ENCODE measurements at places on chromosomes 2 and 18. TPM values are rescaled to one million over a fixed set of nuclear protein-coding genes. Genes with fewer than 3 reads are reported as not detected.

The ATP5MC3 gene
- 142 TPM for total RNA-seq

The SP5 gene
- 0.69 TPM for total RNA-seq

The ABCG5 gene
- total RNA-seq: not detected

The SOX11 gene
- under 0.01 TPM for total RNA-seq

The ATP9B gene
- total RNA-seq: 24.1 TPM

DNA sequence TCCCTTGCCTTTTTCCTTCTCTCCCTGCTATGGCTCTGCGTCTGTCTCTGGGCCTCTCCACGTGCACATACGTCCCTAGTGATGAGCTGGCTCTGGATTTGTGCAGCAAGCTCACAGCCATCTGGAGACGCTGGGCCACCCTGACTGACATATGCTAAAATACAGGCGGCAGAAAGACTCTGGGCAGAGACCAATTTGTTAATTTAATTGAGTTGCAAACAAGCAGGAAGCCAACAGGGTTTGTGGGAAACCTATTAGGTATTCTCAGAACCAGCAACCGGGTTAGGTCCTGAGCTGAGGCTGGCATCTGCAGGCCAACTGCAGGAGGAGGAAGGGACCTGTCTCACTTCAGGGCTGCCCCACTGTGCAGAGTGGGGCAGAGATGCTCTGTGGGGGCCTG lies 53.5 kb upstream of the SMAD2 start:
- DNase-seq: no peak

- no peak for DNase-seq
Observed at GRCh38 chr2:177675350-177675821, 282.8 kb downstream of the AGPS start.

DNA sequence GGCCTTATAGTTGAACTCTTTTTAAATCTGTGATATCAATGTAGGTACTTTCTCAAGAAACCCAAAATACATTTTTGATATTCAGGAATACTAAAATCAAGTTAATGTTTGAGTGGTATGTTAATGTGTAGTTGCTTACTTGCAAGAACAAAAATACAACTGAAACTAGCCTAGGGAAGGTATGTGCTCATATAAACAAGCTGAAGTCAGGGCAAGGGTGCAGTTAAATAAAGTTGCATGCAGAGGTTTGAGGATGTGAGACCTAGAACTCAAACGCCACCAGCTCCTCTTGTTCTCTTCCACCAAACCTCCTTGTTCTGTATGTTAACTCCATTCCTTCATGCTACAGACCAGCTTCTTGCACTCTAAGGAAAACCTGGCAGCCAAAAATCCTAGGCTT lies 388.3 kb upstream of the SMIM21 start:
- no peak for DNase-seq

Measured in renal cortical epithelial cell (primary cell).